Kidney epithelial cell (primary cell): ENCODE measurements at places on chromosomes 3 and 15. TPM values are rescaled to one million over a fixed set of nuclear protein-coding genes. Genes with fewer than 3 reads are reported as not detected.

GRCh38 chr3:140545197-140545596 is 132.7 kb upstream of the TRIM42 start:
- no peak for DNase-seq

JAGN1 gene
- 38.7 and 56.0 TPM in 2 replicates for total RNA-seq

C2CD4A gene
- total RNA-seq, result 0.25 and 0.75 TPM in 2 replicates

DNA sequence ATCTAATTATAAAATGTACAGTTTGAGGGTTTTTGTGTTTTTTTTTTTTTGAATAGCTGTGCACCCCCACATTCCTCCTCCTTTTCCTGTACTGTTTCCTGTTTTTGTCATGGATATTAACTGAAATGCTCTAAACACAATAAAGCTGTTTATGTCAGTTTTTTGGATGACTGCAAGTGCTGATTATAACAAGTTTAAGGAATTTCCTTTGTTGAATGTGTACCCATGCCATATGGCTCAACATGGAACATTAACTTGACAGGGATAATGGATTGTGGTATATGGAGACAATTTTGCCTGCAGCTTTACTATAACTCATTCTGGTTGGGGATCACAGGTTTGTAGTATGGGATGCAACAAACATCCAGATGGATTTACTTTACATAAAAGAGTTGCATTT is 216.4 kb downstream of the TCF12 start:
- no peak for DNase-seq

ARMC8 gene
- 27.1 and 42.5 TPM in 2 replicates for total RNA-seq

ACP3 gene
- 0.46 and 1.8 TPM in 2 replicates for total RNA-seq

HRG gene
- 0.13 and 0.14 TPM in 2 replicates for total RNA-seq

- DNase-seq, result no peak
Observed at GRCh38 chr3:42662813-42663535, 9.5 kb downstream of the ZBTB47 start.

- no peak for DNase-seq
Observed at GRCh38 chr3:171804618-171805389, 5.5 kb downstream of the PLD1 start.

HEMK1 gene
- total RNA-seq, result 15.3 and 15.6 TPM in 2 replicates

- no peak for DNase-seq
Observed at GRCh38 chr3:155407331-155407730, 113.8 kb upstream of the STRIT1 start.

DNA sequence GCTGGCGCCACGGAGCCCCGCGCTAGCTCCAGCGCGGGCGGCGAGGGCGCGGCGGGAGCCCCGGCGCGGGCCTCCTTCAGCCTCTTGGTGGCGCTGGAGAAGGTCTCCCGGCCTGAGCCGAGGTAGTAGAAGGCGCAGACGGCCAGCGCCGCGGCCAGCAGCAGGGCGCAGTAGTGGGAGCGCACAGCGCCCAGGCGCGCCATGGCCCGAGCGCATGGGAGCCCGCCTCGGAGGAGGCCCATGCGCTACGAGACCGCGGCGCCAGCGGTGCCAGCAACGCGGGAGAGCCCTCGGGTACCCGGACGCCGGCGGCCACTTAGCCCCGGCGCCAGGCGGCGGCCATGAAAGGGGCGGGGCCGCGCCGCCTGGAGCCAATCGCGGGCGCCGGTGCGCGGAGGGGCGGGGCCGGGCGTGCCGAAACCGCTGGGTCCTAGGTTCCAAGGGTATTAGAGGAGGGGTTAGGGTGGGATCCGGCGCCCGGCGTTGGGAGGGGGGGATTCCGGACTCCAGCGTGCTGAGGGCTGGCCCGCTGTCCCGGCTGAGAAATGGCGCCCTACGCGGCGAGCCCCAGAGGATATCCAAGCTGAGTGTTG is at the start of gene XXYLT1:
XXYLT1 (minus strand) TSS at position 343 of the 593 bp plus-strand sequence; CDS start at position 242, 101 bp downstream.
- no peak for DNase-seq

CASR gene
- total RNA-seq, result 0.04 and 0.07 TPM in 2 replicates

DNA sequence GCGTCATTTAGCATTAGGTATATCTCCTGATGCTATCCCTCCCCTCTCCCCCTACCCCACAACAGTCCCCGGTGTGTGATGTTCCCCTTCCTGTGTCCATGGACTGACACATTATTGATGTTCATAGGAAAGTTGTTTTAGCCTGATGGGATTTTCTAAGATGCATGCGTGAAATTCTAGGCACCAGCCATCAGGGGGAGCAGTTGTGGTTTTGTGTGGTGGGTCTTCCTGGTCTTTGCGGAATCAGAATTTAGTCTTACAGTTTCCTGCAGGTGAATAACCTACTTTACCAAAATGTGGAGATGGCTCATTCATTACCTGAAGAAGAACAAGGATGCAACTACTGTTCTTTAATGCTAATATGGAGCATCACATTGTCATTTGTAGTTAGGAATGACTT is 455.0 kb upstream of the THBS1 start:
- DNase-seq, result no peak

SPRED1 gene
- total RNA-seq, result 20.4 and 22.0 TPM in 2 replicates

GPR27 gene
- total RNA-seq, result 7.5 and 8.9 TPM in 2 replicates
